ENCODE measurements at places on chromosomes 5 and 9. TPM values are rescaled to one million over a fixed set of nuclear protein-coding genes. Genes with fewer than 3 reads are reported as not detected.

Gene TMC1
- total RNA-seq: not detected

DNA sequence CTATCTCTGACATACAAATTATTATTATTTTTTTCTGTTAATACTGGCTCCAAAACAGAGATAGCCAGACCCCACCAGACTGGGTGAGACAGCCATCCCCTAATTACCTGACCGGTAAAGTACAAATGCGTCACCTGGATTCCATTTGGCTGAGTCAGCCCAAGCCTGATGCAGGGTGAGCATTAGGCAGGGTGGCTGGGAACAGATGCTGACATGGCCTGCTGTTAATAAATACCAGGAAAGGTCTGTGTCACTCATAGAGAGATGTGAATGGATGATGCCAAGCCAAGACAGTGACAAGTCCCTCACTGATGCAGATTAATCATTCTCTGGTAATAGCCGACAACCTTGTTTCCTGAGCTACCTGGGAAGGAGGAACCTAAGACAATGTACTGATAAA, 183.5 kb downstream of the TRIM32 start:
- no peak for DNase-seq

DNA sequence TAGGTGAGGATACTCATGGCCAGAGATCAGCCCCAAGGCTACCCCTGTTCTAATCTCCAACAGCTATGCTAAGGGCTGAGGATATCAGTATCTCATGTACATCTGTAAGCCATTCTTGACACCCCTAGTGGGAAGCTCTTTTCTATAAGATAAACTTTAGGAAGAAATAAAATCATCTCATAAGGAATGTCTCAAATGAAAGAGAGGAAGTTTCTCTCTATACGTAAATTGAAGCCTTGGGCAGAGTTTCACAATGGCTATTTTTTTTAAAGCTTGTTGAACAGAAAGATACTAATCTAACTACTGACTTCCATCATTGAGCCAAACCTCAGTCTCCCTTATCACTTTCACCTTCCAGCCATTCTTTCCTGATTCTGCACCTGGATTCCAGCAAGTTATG, 405.7 kb downstream of the PRR16 start:
- DNase-seq: no peak

- DNase-seq: no peak
Observed at GRCh38 chr5:178827636-178828035, 32.1 kb upstream of the ZNF354B start.

GRCh38 chr5:59123595-59124561, 541.0 kb downstream of the RAB3C start:
- DNase-seq: no peak

Gene ARL14EPL
- not detected for total RNA-seq

DNA sequence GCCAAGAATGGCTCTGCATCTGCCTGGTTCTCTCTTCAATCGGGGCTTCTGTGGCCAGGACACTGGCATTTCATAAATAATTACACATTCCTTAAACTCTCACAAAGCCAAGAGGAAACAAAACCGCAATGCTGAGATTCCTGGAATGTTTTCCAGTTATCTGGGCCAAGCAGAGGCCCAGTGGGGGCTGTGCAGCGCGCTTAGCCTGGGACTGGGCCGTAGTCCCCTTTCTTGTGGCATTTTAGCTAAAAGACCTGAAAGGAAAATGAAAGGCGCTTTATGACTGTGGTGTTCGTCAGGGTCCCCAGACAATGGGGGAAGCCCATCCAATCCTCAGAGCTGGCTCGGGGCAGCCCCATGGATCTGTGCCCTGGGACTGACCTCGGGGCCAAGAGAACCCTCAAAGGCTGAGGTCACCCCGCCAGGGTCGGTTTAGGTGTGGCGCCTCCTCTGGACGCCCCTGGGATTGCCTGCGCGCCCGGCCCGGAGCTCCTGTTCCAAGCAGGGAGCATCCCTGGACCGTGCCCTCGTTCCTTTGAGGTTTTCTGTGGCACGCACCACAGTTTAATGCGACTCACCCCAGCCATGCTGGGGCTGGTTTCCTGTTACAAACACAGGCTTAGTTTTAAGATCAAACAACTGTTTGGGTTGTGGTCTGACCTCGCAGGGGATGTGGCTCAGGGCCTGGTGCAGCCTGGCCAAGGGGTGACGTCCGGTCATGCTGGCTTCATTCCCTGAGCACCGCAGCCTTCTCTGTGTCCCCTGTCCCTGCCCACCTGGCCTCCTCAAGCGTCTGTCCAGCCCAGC, 51.5 kb upstream of the NKD2 start:
- DNase-seq: no peak

Gene PCDHGA3
- total RNA-seq: 4.3 TPM

GRCh38 chr5:19497229-19497815, 490.7 kb downstream of the CDH18 start:
- no peak for DNase-seq

GRCh38 chr5:138472353-138472752, 7.1 kb downstream of the EGR1 start:
- no peak for DNase-seq

DNA sequence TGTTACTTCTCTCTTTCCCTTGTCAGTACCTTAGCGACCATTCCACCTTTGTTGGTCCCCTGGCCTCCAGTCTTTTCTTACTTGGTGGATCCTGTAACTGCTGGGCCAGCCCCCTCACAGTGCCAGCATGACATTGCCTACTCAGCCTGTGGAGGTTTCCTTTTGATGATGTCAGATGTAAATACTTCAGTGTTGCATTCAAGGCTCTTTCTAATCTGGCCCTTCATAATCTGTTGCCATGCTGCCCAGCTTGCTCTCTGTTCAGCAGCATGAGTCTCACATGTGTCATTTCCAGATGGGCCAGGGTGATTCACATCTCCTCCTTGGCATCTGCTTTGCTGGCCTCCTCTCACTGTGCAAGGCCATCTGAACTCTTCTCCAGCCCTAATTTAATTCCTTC, 57.1 kb downstream of the MAST4 start:
- no peak for DNase-seq

- no peak for DNase-seq
Observed at GRCh38 chr5:63240063-63240755, 661.6 kb downstream of the LRRC70 start.

DNA sequence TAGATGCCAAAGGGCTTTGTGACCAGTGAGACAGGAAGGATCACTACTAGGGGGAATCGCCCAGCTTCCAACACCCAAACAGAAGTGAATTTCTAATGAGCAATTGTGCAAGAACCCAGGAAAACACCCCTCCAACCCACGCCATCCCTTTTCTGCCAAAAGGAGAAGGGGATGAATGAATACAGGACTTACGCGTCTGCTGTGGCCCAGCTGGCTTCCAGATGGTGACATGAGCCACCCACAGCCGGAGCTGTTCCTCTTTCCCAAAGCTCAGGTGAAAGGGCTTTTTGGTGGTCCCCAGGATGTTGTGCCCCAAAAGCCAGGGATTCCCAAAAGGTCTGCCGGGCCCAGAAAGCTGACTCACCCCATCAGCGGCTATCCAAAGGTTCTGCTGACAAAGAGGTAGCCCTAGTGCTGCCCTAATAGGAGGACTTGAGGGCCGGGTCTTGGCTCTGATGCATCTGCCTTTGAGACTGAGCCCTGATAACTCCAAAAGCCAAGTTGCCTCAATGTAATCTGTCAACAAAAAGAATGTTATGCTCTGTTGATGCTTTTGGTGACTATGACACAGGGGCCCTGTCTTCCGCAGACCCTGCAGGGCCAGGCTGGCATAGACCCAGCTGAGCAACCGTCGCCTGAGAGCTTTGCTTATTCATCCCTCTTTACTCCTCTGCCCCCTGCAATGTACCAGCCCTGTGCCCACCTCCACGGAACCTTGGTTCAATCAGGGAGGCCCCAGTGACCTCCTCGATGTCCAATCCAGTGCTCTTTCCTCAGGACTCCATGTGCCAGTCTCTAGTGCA, 14.5 kb downstream of the GSN start:
- no peak for DNase-seq

- no peak for DNase-seq
Observed at GRCh38 chr5:10324518-10325370, 17.0 kb upstream of the CMBL start.

GRCh38 chr5:132114150-132115121, 40.8 kb downstream of the CSF2 start:
- no peak for DNase-seq

DNA sequence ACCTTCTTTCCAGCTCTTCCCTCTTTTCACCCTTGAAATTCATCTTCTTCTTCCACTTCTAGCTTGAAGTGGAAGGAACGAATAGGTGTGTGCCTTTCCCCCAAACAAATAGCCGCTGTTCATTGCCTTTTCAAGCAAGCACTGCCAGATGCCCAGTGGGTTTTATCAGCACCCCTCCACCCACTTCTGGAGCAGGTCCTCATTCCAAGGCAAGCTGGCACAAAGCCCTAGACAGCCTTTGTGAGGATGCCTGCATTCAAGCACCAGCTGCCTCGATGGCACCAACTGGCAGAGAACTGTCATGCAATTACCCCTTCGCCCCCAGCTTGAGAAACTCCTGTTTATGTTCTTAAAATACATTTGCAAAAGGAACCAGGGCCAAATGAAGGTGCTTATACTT, 36.5 kb downstream of the SERINC5 start:
- DNase-seq: no peak

- DNase-seq: no peak
Observed at GRCh38 chr9:135254176-135255032, 166.9 kb downstream of the OLFM1 start.

DNA sequence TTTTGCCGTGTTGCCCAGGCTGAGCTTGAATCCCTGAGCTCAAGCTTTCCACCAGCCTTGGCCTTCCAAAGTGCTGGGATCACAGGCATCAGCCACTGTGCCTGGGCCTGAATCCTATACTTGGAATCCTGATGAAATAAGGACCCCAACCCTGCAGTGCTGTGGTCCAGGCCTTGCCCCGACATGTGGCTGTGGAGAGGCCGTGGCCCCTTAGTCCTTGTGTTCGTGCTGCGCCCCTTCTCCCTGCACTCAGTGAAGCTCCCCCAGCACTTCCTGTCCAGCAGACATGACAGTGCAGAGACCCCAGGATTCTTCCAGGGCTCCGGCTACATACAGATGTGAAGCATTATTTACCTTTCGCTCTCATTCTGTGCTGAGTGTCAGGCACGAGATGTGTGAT, 52.9 kb downstream of the EHMT1 start:
- DNase-seq: no peak

Gene JADE2
- total RNA-seq: 61.4 TPM

GRCh38 chr5:134136221-134136631, 21.7 kb downstream of the TCF7 start:
- DNase-seq: peak; percentile 22

DNA sequence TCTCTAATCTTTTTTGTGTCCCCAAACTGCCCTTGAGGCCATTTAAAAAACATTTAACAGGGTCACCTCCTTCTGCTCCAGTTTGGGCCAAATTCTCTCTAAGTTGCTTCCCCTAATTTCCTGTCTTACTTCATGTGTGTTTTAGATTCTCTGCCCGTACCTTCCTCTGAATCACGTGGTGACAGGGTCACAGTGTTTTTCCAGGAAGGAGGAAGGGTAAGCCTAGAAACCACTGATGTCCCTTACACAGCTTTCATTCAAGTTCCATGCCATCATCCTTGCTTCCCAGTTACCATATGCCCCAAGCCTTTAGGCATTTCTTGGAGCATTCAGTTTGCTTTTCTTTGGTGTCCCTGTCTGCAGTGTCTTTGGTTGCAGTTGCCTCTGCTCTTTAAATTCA, 42.4 kb upstream of the MACIR start:
- DNase-seq: no peak

GRCh38 chr5:35129921-35130485, 82.3 kb upstream of the AGXT2 start:
- no peak for DNase-seq
